ENCODE measurements at places on chromosomes 12 and 14.

DNA sequence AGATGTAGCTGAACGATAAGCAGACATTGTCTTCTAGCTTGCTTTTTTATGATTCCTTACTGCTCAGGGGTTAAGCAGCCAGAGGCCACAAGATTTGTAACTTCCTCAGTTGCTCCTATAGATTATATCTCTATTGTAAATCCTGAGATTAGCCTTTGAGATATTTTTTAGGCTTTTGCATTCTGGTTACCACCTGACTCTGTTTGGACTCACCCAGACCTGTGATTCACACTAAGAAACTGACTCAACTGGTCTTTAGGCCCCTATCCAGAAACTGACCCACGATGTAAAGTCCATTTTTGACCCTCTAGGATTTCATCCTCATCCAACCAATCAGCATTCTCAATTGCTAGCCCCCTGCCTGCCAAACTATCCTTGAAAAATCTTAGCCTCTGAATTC, 194.4 kb downstream of the RASSF9 start:
- DNase-seq, result no peak

- DNase-seq, result no peak
Observed at GRCh38 chr12:19461999-19462398, 22.7 kb downstream of the AEBP2 start.

- no peak for DNase-seq
Observed at GRCh38 chr14:105849933-105850626, 323.7 kb downstream of the TMEM121 start.

DNA sequence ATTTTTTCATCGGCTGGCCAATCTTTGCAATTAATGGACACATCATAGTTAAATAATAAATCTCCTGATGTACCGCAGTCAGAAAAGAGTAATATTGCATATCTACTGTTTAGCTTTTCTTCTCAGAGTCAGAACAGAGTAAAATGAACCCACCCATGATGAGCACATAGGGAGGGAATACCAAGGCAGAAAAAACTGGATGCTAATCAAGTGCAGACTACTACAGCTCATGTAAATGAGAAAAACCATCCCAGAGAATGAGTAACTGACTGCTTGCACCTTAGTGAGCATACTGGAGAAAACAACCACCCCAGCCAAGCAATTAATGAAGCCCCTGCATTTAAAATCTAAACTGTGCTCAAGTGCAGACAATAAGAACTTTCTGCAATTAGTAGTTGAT, 483.7 kb downstream of the MDGA2 start:
- no peak for DNase-seq

GRCh38 chr12:102736328-102736727, 180.7 kb downstream of the PAH start:
- DNase-seq, result no peak
